ENCODE measurements at places on chromosomes 5 and 9. TPM values are rescaled to one million over a fixed set of nuclear protein-coding genes. Genes with fewer than 3 reads are reported as not detected.

NUTM2G gene
- not detected for total RNA-seq

TMCO6 gene
- total RNA-seq, result 30.5 TPM

RLN1 gene
- 1.5 TPM for total RNA-seq

- no peak for DNase-seq
Observed at GRCh38 chr9:121260457-121261106, 7.4 kb upstream of the GSN start.

DNA sequence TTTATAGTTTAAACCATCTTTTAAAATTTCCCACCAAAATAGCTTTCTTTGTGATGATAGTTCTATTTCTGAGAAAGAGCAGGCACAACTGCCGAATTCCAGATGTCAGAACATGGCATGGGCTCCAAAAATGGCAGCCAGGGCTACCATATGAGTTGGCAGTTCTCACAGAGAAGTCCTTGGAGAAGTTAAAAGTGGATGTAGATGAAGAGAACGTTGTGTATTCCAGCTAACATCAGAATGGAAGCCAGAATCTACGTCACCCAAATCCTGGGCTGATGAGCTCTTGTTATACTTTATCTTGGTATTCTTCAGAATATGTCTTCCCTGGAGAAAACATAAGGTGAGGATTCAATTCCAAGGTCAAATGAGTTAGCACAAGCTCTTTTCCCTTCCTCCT, 66.9 kb upstream of the BASP1 start:
- no peak for DNase-seq

GRCh38 chr9:95088421-95089161, 228.9 kb downstream of the FANCC start:
- no peak for DNase-seq

DNA sequence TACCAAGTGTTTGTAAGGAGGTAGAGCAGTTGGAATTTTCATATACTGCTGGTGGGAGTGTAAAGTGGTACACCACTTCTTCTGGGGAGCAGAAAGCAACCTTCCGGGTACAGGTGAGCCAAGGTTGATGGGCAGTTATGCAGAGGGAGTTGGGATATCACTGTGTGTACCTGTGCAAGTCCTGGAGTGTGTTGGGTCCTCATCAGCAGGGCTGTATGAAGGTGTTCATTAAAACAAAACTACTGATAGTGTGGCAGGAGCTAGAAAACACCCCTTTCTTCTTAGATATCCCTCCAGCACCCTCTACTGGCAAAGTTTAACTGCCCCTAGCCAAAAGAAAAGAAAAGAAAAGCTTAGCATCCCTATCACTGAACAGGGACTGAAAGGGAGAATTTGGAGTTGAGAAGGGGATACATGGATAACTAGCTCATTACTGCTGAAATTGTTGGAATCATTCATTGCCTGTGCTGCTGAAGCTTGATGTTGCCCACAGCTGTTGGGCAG, 10.7 kb downstream of the MARCHF6 start:
- no peak for DNase-seq

- DNase-seq, result no peak
Observed at GRCh38 chr5:96943799-96944198, 7.9 kb downstream of the LNPEP start.

DNA sequence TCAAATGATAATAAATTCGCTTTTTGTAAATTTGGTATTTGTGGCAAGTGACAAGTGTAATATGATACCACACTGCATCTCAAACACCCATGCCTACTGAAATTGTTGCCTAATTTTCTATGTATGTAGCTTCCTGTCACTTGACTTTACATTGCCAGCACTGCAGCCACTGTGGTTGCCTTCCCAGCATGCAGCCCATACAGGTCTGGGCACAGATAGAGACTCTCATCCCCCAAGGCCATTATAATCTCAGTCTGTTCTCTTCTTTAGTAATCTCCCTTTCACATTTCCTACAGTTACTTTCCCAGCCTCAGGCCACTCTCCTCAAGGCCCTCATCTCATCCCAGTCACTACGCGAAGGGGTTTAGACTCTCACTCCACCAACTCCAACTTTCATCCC, 1200.6 kb downstream of the PTPRD start:
- no peak for DNase-seq

GRCh38 chr5:2697446-2698200, 53.9 kb downstream of the IRX2 start:
- no peak for DNase-seq
